Naive thymus-derived CD8-positive, alpha-beta T cell (primary cell): ENCODE measurements at places on chromosomes 5 and 9.

DNA sequence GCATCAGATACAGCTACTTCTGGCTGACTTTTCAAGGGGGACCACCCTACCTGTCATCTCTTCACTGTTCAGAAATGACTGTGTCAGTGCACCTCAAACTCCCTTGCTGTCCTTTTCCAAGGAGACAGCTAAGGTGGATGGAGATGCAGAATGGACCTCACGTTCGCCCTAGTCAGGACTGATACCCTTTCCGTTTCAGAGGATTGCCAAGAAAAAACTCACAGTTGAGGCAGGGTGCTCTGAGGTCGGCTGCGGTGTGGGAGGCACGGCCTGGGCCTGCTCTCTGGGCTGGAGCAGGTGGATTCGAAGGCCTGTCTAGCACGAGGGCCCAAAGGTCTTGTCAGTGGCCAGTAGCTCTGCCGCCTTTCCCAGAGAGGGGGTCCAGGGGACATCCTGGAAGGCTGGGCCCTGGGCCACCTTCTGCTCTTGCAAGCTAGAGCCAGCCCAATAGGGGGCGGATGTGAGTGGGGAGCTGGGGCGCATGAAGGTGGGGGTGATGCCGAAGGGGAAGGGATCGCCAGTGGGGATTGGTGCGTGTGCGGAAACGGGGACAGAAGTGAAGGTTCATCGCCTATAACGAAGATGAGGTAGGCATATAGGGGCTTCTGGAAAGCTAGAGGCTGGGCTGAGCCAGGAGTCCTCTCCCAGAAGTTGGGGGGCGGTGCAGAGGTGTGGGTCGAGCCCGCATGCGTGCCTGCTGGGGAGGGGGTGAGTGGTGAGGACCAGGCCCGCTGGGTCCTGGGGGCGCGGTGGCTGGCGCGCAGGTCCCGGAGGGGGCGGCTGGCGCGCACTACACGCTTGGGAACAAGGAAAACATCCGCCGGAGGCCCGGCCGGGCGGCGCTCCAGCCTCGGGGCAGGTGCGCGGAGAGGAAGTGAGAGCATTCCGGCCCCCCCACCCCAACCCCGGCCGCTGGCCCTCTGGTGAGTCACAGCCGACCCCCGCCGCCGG is 2.5 kb upstream of the MSMP start:
- peak; percentile 78 for DNase-seq

- DNase-seq, result no peak
Observed at GRCh38 chr9:134607971-134608370, 33.6 kb upstream of the COL5A1 start.

DNA sequence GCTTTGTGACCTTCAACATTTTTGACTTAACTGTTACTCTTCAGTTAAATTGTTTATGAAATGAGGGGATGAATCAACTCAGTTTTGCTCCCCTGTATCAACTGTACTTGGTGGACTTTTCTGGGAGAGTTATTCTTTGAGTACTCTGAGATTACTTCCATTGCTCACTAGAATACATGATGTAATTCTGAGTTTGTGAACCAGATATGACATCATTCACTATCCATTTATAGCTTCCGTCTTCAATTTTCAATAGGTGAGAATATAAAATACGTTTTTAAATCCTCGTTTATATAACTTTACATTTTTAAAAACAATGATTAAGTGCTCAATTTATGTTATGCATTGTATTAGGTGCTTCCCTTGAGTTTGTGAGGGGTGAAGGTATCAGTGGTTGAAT is 71.0 kb downstream of the XRCC4 start:
- no peak for DNase-seq

- DNase-seq, result no peak
Observed at GRCh38 chr9:117104206-117104605, 310.7 kb downstream of the ASTN2 start.

GRCh38 chr5:1445313-1445688 is at the start of gene SLC6A3:
SLC6A3 (minus strand) TSS chr5:1445440; CDS start chr5:1443197, 2,243 bp downstream.
- DNase-seq, result peak; percentile 31

GRCh38 chr5:178525906-178526732 is 64.1 kb downstream of the COL23A1 start:
- no peak for DNase-seq

GRCh38 chr5:135477613-135478066 is 25.5 kb upstream of the TIFAB start:
- DNase-seq, result no peak

DNA sequence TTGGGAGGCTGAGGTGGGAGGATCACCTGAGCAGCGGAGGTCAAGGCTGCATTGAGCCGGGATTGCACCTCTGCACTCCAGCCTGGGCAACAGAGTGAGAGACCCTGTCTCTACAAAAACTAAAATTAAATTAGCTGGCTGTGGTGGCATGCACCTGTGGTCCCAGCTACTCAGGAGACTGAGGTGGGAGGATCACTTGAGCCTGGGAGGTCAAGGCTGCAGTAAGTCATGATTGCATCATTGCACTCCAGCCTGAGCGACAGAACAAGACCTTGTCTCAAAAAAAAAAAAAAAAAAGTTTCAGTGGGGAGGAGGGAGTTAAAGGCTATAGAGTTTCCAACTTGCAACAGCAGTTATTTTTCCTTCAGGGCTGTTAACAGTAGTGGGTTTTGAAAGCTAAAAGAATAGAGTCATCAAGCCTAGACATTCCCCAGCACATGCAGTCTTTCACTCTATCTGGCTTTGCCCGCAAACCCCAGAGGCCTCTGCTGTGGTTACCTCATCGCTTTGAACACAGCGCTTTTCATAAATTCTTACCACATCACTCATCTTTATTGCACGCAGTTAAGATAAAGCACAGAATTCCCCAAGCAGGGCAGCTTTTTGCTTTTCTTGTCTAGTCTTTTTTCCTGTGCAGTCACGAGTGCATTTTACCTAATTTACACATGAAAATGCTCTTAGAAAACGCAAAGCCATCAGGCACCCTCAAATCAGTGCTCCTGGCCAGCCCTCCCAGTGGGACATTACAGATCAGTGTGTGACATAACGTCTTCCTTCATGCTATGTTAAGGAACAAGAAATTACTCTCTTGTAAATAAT is 8.7 kb upstream of the SLC2A8 start:
- DNase-seq, result peak; percentile 96

DNA sequence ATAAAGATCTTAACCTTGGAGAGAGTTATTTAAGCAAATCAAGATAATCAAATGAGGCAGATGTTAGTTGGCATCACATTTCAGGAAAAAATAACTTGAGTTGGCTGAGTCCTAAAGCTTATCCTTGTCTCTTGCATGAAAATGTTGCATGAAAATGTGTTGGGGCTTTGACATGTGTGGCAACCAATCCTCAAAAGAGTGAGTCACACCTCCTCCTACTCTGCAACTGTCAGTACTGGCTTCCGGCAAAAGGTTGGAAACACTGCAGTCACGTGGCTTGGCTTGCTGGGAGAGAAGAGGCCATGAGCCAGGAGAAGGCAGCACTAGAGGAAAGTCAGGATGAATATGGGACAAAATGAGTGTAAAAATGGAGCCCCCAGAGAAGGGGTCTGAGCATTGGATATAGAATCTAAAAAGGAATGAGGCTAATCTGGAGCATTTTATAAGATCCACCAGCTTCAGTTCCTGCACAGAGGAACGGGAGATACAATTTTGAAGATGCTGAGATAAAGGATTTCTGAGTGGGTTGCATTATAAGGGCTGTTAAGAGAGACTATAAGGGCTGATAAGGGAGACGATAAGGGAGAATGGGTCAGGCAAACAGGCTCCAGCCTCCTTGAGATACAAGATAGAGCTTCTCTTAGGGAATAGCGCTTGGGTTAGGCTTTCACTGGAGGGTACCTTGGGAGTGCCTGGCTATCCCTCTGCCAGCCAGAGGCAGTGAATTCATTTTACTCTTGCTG is 43.1 kb downstream of the SPATA31D1 start:
- DNase-seq, result no peak

GRCh38 chr5:107868650-107869409 is 198.1 kb upstream of the EFNA5 start:
- DNase-seq, result no peak

- no peak for DNase-seq
Observed at GRCh38 chr5:112109331-112110007, 309.6 kb downstream of the EPB41L4A start.

- no peak for DNase-seq
Observed at GRCh38 chr9:133238272-133238850, 29.3 kb upstream of the OBP2B start.

GRCh38 chr9:28688172-28688571 is 1114.9 kb upstream of the C9orf72 start:
- DNase-seq, result no peak

GRCh38 chr9:133858771-133859170 is 120.6 kb upstream of the SARDH start:
- no peak for DNase-seq

- no peak for DNase-seq
Observed at GRCh38 chr5:135340568-135340967, 58.5 kb downstream of the MACROH2A1 start.

- DNase-seq, result no peak
Observed at GRCh38 chr5:90968319-90968718, 409.7 kb downstream of the ADGRV1 start.

DNA sequence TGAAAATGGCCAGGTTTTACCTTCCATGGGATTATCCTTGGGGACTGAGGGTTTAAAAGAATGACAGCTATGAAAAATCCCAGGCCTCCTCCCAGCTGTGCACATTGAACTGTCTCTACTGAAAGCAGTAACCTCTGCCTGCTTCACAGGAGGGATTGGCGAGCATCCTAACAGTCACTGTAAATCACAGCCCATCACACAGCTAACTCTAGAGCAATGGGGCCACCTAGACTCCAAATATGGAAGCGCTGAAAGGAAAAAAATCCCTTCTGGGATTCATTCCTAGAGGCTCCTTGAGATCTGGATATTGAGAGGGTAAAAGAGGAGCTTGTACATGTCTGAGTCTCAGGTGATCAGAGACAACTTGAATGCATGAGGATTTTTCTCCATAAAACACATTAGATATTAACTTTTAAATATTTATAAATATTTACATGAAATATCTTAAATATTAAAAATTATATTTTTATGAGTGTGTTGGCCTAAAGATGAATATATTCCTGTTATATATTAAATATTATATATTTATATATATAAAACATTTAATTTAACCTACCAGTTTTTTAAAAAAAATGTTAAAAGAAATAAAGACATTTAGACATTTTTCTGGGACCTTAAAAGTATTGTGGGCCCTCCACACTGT is 133.8 kb upstream of the SLC24A2 start:
- DNase-seq, result no peak

- DNase-seq, result no peak
Observed at GRCh38 chr5:7868427-7868772, 431 bp downstream of the FASTKD3 start.

GRCh38 chr5:59001154-59001553 is 418.3 kb downstream of the RAB3C start:
- no peak for DNase-seq

GRCh38 chr5:169303119-169303515 is 2.2 kb upstream of the SLIT3 start:
- no peak for DNase-seq

- DNase-seq, result no peak
Observed at GRCh38 chr5:58016358-58016757, 443.5 kb downstream of the PLK2 start.

DNA sequence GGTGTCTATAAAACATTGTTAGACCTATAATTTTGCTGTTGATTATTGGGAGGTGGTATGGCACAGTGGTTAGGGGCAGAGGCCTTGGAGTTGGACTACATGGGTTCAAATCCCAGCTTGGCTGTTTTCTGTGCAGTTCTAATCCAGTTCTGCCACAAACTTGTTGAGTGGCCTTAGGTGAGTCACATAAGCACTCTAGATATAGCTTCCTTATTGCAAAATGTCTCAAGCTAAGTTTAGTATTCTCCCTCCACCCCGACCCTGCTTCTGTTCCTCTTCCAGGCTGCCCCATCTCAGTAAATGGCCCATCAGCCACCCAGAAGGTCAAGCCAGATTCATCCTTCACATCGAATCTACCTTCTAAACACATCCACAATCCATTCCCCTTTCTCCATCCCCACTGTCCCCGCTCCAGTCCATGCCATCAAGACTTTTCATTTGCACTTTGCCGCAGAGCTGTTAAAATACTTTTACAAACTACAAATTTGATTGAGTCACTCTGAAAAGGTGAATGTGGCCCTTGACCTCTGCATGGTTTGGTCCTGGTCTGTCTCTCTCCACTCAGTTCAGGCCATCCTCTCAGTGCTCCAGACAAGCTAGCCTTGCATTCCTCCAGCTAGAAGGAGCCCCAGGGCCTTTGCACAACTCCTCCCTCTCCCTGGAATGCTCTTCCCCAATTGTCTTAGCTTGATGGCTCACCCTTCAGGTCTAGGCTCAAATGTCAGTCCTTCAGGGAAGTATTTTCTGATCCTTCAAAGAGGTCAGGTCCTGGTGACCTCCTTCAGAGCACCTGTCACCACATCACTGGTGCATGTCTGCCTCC is 10.0 kb upstream of the HDHD3 start:
- DNase-seq, result no peak

- no peak for DNase-seq
Observed at GRCh38 chr5:15564523-15564922, 64.5 kb downstream of the FBXL7 start.

- DNase-seq, result no peak
Observed at GRCh38 chr9:131574730-131575640, 29.7 kb downstream of the PRRT1B start.

DNA sequence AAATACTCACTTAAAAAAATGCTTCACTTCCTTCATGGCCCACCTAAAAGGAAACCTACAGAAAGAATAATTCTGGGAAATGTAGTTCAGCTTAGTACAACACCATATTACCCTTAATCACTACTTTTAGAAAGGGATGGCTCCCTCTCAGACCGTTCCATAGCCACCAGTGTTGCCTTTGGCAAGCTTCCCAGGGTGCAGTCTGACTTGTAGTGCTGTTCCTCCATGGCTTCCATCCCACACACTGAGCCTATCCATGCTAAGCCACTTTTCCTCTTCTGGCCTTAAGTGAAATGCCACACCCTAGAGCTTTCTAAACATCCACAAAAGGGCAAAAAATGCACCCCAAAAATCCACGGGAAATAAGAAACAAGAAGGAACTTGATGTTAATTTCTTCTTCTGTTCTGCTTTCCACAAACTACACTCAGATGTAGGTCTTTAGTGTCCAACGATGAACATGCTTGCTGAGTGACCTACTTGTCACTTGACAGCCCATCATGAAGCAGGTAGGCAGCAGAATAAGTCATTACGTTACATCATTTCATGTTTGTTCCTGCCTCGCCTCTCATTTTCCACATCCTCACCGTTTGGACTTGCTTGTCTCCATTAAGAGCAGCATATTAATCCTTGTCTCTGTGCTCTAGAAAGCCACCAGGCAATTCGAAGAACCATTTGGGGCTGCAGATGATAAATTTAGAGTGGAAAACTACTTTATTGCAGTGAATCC is 391.1 kb upstream of the GRAMD2B start:
- DNase-seq, result no peak

- DNase-seq, result no peak
Observed at GRCh38 chr5:73747696-73748380, 121.8 kb downstream of the ARHGEF28 start.

GRCh38 chr9:125844611-125845010 is 97.4 kb downstream of the PBX3 start:
- DNase-seq, result no peak

- no peak for DNase-seq
Observed at GRCh38 chr5:153352685-153353219, 137.7 kb upstream of the GRIA1 start.

- no peak for DNase-seq
Observed at GRCh38 chr5:177495243-177496060, 2.0 kb downstream of the PDLIM7 start.
